Ascending aorta (tissue), 2 donors: ENCODE measurements at places on chromosomes 3 and 15. TPM values are rescaled to one million over a fixed set of nuclear protein-coding genes. Genes with fewer than 3 reads are reported as not detected.

Gene ZNF445
- total RNA-seq, result 6.6 TPM

Gene MOBP
- not detected for total RNA-seq

Gene TRAIP
- total RNA-seq, result not detected

GRCh38 chr15:39273717-39274411 lies 307.0 kb upstream of the THBS1 start:
- no peak for DNase-seq

DNA sequence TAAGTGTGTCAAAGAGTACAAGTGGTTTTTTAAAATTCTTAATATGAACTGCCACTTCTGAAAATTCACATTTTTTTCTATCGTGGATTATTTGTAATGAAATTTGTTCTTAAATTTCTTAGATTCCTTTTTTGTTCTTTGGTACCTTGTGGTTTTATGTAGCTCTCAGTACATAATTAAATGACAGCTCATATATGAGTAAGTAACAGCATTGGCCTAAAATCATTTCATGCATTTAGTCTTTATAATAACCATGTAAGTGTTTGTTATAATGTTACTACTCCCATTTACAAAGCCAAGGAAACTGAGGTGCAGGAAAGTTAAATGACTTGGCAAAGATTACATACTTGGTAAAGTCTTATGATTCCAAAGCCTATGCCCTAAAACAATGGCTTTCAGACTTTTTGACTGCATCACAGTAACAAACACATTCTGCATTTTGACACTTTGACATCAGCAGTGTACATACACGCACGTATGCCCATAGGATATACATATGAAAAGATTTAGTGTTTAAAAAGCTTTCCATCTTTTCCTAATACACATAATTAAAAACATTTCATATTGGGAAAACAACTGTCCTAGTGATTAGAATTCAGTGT lies 14.9 kb downstream of the SPRED1 start:
- DNase-seq, result no peak

- no peak for DNase-seq
Measured at GRCh38 chr3:152671446-152672319, 163.2 kb upstream of the P2RY1 start.

DNA sequence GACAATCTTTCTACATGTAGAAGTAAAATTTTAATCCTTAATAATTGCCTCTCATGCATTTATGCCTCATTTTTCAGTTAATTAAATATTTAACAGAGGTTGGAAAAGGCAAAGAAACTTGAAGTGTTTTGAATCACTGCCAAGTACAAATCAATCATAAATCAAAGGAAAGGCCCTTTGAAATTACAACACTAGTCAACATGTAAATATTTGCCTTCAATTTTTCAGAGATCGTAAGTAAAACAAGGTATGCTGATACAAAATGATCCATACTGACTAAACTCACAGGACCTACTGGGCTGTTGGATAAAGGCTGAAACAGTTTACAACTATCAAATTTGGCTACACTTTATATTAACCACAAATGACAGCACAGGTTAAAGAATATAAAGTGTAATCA lies 33.9 kb downstream of the ZBBX start:
- no peak for DNase-seq

GRCh38 chr15:37055481-37055880 lies 44.9 kb downstream of the MEIS2 start:
- DNase-seq, result no peak

DNA sequence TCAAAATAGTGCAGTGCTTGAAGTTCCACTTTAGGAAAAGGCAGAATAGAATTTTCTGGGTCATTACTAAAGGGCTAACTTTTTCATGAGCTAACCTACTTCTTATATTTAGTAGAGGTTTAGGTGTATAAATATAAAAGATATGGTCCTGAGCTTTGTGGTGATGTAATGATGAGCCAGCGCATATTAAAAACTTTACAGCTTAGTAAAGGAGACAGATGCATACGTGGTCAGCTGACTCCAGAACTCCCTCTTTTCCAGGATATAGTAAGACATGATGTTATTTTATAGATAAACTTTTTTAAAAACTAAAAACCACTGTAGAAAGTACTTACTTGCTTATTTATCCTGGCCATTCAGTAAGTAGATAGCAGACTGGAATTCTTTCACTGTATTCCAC lies 895.0 kb downstream of the CADM2 start:
- no peak for DNase-seq

DNA sequence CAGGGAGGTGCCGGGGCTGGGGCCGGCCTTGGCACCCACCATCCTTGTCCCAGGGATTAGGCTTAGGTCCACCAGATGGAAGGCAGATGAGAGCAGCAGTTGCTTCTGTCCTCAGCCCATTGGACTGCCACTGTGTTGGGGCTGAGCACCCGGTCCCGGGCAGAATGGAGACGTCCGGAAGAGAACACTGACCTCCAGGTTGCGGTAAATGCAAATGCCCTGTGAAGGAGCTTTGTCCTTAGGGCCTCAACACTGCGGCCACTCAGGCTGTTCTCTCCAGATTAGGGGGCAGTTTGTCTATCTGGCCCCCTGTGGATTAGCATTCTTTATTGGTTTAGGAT lies at the start of gene SERINC4:
TSS of gene SERINC4 (minus strand) at position 276 of the 341 bp plus-strand sequence. CDS start at position 42, 234 bp downstream.
- DNase-seq, result no peak
